Myometrial cell (primary cell): ENCODE measurements at places on chromosomes 7 and 10. TPM values are rescaled to one million over a fixed set of nuclear protein-coding genes. Genes with fewer than 3 reads are reported as not detected.

Gene PRSS1
- total RNA-seq, result not detected in 2 replicates

Gene TMEM236
- total RNA-seq, result not detected in 2 replicates

Gene INA
- total RNA-seq, result 1.2 and 1.7 TPM in 2 replicates

Gene UFSP1
- 11.2 and 14.7 TPM in 2 replicates for total RNA-seq

Gene ZNF488
- total RNA-seq, result 0.29 TPM in 1 of 2 replicates, not detected in the other

Gene PRXL2A
- 13.0 and 17.0 TPM in 2 replicates for total RNA-seq

Gene SFRP4
- total RNA-seq, result under 0.01 and 0.29 TPM in 2 replicates

Gene TET1
- 1.7 and 2.8 TPM in 2 replicates for total RNA-seq

Gene GIMAP6
- total RNA-seq, result not detected in 2 replicates

Gene AZGP1
- total RNA-seq, result not detected in 2 replicates

Gene PLEKHA1
- total RNA-seq, result 5.3 and 8.6 TPM in 2 replicates

Gene NEURL1
- not detected in 2 replicates for total RNA-seq

Gene FEZF1
- not detected in 2 replicates for total RNA-seq

Gene ARHGEF35
- under 0.01 and 2.5 TPM in 2 replicates for total RNA-seq

Gene ADAM22
- under 0.01 and 0.18 TPM in 2 replicates for total RNA-seq

Gene CHCHD1
- total RNA-seq, result 37.2 and 39.2 TPM in 2 replicates

Gene ADIRF
- total RNA-seq, result 35.6 and 35.7 TPM in 2 replicates

Gene GPNMB
- total RNA-seq, result 19.6 and 23.2 TPM in 2 replicates

Gene ADCYAP1R1
- not detected in 2 replicates for total RNA-seq

Gene CPN1
- total RNA-seq, result not detected in 2 replicates

Gene SORBS1
- 0.35 and 0.86 TPM in 2 replicates for total RNA-seq
